ENCODE measurements at places on chromosomes 12 and 14. TPM values are rescaled to one million over a fixed set of nuclear protein-coding genes. Genes with fewer than 3 reads are reported as not detected.

The NYNRIN gene
- 9.8 TPM for total RNA-seq

The MYF6 gene
- 1.6 TPM for total RNA-seq

The P2RX2 gene
- not detected for total RNA-seq

The ASB2 gene
- under 0.01 TPM for total RNA-seq

The PPP1CC gene
- 140 TPM for total RNA-seq

The TAS2R31 gene
- 7.3 TPM for total RNA-seq

The OAS2 gene
- total RNA-seq = 0.82 TPM

The NRL gene
- 1.2 TPM for total RNA-seq

The FBXL14 gene
- 17.5 TPM for total RNA-seq

The ANKS1B gene
- total RNA-seq = 329 TPM

All from frontal cortex (tissue), 4 donors.